Cortex of kidney (tissue), 1 donor: ENCODE measurements at places on chromosomes 13 and 19.

- no peak for DNase-seq
Observed at GRCh38 chr19:7191946-7192691, 102.1 kb downstream of the INSR start.

- no peak for DNase-seq
Observed at GRCh38 chr19:38223617-38224013, 407 bp downstream of the DPF1 start.

GRCh38 chr13:112893570-112894422 lies 75.2 kb upstream of the MCF2L start:
- no peak for DNase-seq

DNA sequence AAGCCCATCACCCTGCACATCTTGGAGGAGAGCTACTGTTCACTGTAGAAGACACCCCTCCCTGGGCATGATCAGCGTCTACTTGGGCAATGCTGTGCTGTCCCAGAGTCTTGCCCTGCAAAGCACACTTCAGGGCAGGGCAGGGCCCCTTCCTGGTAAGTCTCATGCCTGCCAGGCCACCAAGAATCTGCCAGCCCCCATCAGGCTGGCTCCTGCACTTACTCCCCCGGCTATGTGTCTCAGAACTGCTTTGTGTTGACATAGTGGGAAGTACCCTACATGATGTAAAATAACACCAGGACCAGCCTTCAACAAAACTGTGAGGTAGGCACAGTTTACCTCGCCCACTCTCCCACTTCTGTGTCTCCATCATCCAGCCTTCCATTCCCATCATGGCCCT lies 27.8 kb upstream of the ATP12A start:
- no peak for DNase-seq

DNA sequence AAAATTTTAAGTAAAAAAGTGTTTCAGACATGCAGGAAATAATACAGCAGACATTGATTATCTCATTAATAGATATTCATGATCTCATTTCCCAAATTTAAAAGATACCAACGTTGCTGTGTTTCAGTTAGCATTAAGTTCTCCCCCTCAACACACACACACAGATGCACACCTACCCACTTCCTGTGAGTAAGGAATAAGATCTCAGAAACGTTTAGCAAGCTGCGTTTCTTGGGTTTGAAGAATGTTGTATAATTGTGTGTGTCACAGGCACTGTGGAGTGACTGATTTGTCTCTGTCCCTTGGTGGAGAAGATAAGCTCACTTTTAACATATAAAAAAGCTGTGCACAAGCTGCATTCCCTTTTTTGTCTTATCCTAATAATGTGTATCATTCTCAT lies 196.8 kb downstream of the PDS5B start:
- no peak for DNase-seq

DNA sequence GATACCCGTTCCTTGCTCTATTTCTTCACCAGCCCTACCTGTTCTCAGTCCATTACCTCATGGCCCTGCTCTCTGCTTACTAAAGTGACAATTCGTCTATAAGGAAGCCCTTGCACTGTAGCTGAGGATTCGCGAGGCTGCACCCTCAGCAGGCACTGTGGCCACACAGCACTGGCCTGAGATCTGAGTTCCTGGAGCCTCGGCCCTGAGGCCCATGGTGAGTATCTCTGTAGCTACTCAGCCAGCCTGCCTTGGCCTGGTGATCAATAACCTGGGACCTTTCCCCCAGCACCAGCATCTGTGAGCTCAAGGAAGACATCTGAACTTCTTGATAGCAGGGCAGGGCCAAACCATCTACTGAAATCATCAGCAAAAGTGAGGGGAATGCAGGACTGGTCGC lies 90.7 kb downstream of the RGCC start:
- no peak for DNase-seq

GRCh38 chr13:76271728-76272232 lies 614.4 kb downstream of the KCTD12 start:
- no peak for DNase-seq

GRCh38 chr13:67036699-67037457 lies 193.3 kb downstream of the PCDH9 start:
- no peak for DNase-seq

- no peak for DNase-seq
Observed at GRCh38 chr19:18809149-18809868, 18.2 kb upstream of the COMP start.

DNA sequence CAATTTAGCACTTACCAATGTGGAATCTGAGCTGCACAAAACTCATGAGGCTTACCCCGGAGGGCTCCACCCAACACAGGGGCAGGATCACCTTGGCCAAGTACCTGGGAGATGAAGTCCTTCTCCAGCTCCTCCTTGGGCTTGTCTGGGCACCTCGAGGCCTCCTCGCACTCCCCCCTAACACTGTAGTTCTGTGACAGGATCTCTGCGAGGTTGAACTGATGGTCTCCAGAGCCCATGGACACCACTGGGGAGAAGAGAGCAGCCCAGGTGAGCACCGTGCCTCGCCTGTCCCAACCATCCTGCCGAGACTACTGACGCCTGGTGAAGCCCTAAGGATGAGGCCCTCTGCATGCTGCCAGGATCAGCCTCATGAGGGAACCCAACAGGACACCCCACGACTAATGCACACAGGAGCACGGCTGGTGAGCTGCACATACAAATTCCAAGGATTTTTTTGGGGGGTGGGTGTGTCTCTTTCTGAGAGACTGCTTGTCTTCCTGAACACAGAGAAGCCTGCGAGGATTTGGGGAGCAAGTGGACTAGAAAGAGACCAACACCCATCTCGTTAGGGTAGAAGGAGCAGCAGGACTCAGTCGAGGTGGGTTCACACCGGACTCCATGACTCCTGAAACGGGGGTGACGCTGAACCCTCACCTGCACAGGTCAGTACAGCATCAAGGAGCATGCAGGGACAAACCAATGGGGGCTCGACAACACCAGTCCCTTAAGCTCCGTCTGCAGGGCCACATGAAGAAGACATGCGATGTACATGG lies 10.1 kb downstream of the MIER2 start:
- DNase-seq: no peak

DNA sequence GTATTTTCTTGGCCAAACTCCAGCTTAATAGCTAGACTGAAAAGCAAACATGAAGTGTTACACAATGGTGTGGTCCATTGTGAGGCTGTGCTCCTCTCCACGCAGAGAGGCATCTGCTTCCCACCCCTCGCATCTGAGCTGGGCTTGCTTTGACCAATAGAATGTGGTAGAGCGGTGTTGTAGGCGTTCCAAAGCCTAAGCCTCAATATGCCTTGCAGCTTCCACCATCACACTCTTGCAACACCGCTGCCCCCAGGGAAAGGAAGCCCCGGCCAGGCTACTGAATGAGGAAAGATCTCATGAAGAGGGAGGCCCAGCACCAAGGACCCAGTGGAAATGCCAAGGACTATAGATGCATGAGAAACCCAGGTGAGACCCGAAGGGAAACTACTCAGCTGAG lies 9.4 kb downstream of the FLT1 start:
- no peak for DNase-seq

- no peak for DNase-seq
Observed at GRCh38 chr13:19781526-19781925, 1.2 kb downstream of the PSPC1 start.

DNA sequence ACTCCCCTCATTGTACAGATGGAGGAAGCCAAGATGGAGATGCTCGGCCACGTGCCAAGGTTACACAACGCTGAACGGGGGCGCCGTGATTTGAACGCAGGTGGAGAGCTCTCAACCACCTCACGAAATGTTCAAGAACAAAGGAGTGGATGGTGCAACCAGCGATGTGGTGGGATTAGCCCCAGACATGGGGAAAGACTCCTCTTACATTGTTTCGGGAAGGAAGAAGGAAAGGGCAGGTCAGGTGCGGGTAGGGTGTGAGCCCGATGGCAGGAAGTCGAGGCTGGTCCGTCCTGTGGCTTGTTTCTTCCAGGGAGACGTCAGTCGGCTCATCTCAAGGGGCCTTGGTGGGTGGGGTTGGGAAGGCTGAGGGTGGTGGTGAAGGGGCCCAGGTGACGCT lies 7.1 kb upstream of the KLK14 start:
- DNase-seq: no peak

- DNase-seq: no peak
Observed at GRCh38 chr19:52536448-52536800, 9.0 kb downstream of the ZNF808 start.
